ENCODE measurements at places on chromosomes 1 and 21.

- DNase-seq = no peak
These were observed 29.8 kb downstream of the COL6A1 start for GRCh38 chr21:46011267-46011967.

DNA sequence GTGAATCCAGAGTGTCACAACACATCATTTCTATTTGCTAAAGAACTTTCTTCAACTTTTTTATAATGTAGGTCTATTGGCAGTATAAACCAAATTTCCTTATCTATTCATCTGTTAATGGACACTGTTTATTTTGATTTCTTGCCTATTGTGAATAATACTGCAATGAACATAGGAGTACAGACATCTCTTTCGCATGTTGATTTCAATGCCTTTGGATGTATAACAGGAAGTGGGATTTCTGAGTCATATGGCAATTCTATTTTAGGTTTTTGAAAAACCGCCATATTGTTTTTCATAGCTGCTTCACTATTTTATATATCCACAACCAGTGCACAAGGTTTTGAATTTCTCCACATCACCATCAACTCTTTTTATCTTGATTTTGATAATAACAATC lies 198.7 kb downstream of the KCNT2 start:
- DNase-seq = no peak

GRCh38 chr1:12410351-12410750 lies 180.5 kb downstream of the VPS13D start:
- no peak for DNase-seq

DNA sequence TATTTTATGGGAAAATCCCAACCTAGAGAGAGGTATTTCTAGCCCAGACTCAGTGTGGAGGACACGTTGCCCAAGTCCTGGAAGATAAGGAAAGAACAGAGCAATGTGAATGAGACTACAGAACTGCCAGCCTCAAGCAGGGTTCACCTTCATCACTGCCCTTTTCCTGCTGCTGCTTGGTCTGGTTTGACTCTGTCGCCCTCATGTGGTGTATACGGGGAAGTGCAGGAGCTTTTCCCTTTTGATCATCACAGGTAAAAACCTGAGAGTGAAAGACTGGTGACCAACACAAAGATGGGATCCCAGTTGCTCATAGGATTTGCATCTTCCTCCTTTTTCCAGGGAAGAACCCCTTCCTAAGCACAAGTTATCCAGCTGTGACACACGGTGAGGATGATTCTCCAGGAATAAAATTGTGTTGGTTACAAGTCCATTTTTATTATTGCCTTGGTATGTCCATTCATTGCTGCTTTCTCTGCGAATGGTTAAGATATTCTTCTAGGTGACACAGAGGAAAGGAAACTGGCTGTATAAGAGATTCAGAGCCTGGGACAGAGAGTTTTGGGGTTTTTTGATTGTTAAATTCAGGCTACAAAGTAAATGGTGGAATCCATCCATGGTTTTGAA lies 89.5 kb upstream of the CD53 start:
- peak; percentile 77 for DNase-seq

DNA sequence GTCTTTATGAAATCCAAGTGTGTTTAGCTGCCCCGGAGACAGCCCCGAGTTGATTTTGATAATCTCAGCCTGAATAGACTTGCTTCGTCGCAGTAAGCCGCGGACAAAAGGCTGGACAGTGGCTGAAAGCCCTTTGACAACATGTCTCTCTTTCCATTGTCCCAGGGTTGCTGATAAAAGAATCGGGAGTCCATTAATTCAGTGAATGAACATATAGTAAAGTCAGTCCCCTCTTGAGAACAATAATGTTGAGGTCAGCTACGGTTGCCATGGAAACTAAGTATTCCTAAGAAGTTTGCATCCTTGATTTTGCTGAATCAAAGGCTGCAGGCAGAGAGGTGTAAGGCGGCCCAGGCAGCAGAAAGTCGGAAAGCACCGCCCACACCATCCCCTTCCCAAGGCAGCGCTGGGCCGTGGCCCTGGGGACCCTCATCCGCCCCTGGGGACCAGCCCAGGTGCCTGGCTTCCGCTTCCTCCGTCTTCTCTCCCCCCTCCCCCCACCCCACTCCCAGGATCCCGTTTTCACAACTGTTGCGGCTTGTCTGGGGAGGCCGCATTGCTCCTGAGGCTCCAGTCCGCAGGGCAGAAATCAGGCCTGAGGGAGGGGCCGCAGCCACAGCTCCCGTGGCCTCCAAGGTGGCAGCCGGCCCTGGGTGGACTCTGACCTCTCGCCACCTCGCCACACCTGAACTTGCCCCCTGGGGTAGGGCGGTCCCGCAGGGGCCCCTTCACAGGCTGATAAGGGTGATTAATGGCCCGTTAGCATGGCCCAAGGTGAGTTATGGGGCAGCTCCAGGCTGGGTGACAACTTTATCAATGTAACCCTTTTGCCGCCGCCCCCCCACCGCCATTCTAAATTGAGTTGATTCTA lies 180.9 kb downstream of the PRDM16 start:
- peak; percentile 18 for DNase-seq

- DNase-seq = no peak
These were observed 834 bp upstream of the C8B start for GRCh38 chr1:56966698-56966999.

- DNase-seq = no peak
These were observed 25.3 kb downstream of the KNCN start for GRCh38 chr1:46526013-46526690.

- DNase-seq = no peak
These were observed 59.9 kb downstream of the ZBTB18 start for GRCh38 chr1:244111027-244111426.

DNA sequence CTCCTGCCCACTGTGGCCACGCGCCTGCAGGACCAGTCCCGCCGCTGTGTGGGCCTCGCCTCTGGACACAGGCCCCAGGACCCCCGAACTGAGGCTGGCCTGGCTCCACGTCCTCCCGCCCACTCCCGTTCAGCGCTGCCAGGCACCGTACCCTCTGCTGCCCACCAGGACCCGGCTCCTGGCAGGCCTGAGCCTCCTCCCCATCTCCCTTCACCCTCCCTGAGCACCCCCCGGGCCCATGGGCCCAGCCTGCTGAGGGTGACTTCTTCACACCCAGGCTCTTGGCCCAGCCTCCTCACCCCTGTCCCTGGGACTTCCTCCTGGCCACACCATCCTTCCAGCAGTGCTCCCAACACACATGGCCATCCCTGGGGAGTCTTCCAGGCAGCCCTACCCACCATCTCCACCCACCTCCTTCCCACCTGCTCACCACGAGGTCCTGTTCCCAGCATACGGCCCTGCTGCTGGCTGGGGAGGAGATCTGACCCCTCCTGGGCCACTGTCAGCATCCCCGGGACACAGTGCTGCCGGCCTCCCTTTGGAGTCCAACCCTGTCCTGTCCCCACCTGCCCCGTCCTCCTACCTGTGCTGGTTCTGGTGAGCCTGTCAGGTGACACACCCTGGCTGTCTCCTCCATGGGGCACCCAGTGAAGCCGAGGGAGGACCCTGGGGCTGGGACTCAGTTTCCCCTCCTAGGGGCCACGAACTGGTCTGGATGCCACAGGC lies 53.7 kb downstream of the SLX9 start:
- no peak for DNase-seq

DNA sequence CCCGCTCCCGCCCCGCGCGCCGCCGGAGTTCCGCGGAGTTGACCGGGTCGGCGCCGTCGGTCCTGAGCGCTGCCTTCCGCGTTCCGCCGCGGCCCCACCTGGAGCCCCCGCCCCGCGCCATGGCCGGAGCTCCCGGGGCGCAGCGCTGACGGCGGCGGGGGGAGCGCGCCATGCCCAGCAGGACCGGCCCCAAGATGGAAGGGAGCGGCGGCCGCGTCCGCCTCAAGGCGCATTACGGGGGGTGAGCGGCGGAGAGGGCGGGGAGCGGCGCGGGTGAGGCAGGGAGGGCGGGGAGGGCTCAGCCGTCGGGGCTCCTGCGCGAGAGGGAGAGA lies 216 bp downstream of the PRKCZ start:
- DNase-seq = no peak

DNA sequence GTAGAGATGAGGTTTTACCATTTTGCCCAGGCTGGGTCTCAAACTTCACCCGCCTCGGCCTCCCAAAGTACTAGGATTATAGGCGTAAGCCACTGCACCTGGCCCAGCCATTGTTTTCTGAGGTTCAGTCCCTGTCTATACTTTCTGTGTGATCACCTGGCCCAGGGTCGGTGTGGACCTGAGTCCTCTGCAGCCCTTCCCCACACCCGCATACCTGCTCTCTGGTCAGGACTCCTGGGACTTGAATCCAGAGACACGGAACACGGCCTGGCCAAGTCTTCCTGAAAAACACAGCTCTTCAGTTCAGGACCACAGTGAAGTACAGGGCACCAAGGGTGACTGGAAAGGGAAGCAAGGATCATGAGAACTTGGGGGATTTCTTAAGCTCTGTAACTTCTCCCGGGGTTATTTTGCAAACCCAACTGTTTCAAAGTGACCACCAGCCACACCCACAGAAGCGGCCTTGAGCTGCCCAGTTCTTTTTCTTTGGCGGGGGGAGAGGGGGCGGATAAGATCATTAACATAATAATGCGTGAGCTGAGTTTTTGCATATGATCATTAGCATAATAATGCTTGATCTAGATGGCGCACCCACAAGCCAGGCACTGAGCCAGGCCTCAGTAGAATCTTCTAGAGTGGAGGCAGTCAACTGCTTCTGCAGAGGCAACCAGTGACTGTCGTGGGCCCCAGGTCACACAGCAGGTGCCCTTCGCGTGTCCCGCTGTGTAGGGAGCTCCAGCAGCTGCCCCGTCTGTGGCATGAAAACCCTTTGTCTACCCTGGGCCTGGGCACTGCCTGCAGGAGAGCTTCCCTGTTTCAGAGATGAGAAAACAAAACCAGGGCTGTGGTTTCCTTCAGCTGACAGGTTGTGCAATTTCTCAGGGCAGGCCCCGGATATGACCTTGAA lies 1.7 kb upstream of the NADK start:
- DNase-seq = no peak

GRCh38 chr1:206000641-206001339 lies 2.4 kb downstream of the RAB7B start:
- no peak for DNase-seq

GRCh38 chr21:34691390-34692032 lies 22.7 kb downstream of the CLIC6 start:
- DNase-seq = no peak

DNA sequence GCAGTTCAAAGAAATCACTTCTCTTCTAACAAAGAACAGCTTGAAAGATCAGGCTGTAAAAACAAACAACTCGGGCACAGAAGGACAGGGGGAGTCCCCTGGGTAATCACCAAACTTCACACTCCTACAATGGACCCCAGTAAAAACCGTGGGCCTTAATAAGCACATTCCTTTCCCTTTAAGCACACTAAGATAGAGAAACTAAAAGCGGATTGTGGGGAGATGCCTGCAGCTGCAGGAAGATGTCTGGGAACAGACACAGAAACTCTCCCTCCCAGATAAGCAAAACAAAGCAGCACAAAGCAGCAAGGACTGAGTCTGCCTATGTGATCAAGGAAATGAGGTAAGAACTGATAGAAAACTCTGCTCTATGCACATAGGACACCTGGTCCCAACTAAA lies 37.6 kb upstream of the CTBS start:
- DNase-seq = no peak

DNA sequence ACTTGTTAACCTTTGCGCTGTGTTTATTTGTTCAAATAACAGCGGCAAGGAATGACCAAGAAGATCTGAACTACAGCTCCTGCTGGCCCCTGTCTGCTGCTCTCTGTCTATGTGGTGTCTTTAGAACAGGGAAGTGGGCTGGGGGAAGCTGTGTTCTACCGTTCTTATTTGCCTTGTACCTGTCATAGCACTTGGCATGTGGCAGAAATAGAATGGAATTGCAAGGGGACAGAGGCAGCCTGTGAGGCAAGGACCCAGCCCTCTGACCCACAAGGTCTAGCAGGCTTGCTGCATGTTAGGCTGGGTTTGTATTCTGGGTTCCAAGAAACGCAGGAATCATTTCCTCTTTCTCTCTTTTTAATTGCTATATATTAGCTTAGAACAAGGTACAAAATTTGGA lies 20.7 kb downstream of the HMGCS2 start:
- DNase-seq = no peak

DNA sequence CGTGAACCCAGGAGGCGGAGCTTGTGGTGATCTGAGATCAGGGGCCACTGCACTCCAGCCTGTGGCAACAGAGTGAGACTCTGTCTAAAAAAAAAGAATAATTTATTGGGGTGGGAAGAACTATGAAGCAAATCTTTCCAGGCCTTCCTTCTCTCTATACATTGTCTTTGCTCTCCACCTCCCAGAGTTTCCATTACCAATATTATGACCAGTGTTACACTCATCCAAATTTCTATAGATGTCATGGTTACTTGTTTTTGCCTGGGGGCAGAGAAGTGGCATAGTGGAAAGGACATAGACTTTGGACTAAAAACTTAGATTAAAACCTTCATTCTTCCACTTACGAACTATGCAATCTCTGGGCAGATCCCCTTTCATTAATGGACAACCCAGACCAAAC lies 10.1 kb downstream of the FASLG start:
- DNase-seq = no peak

DNA sequence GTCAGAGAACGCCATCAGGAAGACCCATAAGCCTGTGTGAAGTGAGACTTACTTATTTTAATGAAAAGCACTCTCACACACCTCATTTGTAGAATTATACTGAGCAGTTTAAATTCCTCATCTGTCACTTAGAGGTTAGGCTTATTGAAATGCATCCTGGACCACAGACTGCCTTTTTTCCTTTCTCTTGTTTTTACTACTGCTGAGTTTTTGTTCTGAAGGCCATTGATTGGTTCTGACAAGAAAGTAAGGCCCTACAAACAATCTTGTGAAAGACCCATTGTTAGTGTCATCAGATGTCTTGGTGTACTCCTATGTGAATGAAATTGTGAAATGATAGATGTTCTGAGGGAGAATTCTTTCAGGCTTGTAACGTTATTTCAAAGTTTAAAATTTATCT lies 1343.3 kb upstream of the ADGRL2 start:
- no peak for DNase-seq

DNA sequence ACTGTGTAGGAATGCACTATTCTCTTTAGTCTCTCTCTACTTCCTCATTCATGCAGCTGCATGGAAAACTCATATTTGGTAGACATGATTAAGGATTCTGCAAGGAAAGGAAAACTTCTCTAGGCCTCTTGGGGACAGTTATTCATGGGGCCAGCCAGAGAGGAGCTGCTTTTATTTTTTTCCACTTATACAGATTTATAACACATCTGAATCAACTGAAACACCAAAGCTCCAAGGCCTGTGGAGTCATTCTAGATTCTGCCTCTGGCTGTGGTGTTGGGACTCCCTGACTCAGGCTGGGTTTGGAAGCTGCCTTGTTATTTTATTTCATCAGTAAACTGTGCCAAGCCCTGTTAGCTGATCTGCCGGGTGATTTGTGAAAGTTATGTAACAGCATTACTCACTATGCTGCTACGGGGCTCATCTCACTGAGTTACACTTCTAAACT lies 83.9 kb upstream of the EDEM3 start:
- DNase-seq = no peak

DNA sequence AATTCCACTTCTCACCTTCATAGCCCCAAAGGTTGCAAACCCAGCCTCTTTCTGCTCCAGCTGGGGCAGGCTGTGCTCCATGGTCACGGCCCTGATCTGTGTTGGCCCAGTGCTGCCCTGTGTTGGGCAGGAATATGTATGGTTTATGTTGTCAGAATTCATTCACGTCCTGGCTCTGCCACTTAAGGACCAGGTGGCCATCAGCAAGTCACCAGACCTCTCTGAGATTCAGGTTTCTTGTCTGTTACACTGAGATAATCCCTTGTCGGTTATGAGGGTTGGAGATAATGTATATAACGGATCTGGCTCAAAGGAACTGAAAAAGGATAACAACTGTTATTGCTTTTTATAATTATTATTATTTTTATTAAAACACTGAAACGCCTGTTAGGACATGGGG lies 39.1 kb upstream of the SELENON start:
- DNase-seq = no peak
